Aorta (tissue), 5 donors: ENCODE measurements at places on chromosomes 12 and 14.

- DNase-seq = peak; percentile 84
Observed at GRCh38 chr14:105351920-105352851, 37.6 kb downstream of the PACS2 start.

- DNase-seq = no peak
Observed at GRCh38 chr14:51188566-51189185, 51.4 kb upstream of the TMX1 start.

DNA sequence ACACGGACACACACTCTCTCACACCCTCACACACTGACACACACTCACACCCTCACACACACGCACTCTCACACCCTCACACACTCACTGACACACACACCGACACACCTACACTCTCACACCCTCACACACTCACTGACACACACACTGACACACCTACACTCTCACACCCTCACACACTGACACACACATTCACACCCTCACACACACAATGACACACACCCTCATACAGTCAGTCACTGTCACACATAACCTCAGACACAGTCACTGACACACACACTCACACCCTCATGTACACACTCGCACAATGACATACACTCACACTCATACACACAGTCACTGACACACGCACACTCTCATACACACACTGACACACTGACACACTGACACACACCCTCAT is 19.8 kb upstream of the DLK1 start:
- no peak for DNase-seq

GRCh38 chr12:100758083-100758482 is 36.5 kb upstream of the ANO4 start:
- no peak for DNase-seq

GRCh38 chr14:83664389-83664788 is 1865.6 kb upstream of the FLRT2 start:
- DNase-seq = no peak

DNA sequence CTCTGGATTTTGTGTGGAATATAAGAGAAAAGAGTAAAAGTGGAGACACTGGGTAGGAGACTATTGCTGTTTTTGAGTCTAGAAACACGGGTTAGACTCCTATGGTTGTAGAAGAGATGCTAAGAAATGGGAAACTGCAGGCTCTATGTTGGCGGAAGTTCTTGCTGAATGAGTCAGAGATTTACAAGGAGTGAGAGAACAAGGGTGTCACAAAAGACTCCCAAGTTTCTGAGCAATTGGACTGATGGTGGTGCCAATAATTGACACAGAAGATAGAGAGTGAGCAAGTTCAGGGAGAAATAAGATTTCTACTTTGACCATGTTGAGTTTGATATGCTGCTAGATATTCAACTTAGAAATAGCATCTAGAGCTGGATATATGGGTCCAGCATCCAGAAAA is 2.6 kb upstream of the PRKD1 start:
- DNase-seq = no peak

- no peak for DNase-seq
Observed at GRCh38 chr14:29354486-29354885, 573.2 kb downstream of the PRKD1 start.

DNA sequence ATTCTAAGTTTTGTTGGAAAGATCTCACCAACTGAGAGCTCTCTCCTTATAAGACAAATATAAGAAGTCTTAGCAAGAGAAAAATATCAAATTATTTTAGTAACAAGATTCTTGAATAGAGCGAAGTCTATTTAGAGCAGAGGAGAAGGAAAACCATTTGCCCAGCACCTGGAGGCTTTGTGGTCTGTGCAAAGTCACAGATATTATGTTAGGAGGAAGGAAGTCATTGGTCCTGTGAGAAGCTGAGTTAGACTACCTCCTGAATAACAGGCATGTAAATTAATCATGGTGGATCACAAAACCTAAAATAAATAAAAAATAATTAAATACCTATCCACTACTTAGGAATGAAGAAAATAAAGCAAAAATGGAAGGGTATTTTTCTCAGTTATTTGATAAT is 38.4 kb upstream of the ATXN7L3B start:
- no peak for DNase-seq
